ENCODE measurements at places on chromosomes 3 and 15. TPM values are rescaled to one million over a fixed set of nuclear protein-coding genes. Genes with fewer than 3 reads are reported as not detected.

Gene BTLA
- 0.26 TPM for total RNA-seq

Gene SKOR1
- 0.13 TPM for total RNA-seq

Gene MED12L
- total RNA-seq, result 0.80 TPM

Gene RNF123
- total RNA-seq, result 32.0 TPM

Gene GOLGA8Q
- total RNA-seq, result 0.24 TPM

Gene PTH1R
- total RNA-seq, result 1.4 TPM

Gene C3orf20
- total RNA-seq, result not detected

Gene EMC7
- total RNA-seq, result 47.8 TPM

Gene ADAMTSL3
- 1.3 TPM for total RNA-seq

Gene HDDC3
- 20.8 TPM for total RNA-seq

Gene CTXN2
- not detected for total RNA-seq

Gene PLXNB1
- total RNA-seq, result 17.3 TPM

Gene TMC3
- total RNA-seq, result not detected

Gene PGBD4
- total RNA-seq, result 1.4 TPM

Gene SMAD6
- total RNA-seq, result 5.3 TPM

Gene ALDH1L1
- not detected for total RNA-seq

Gene KAT2B
- 7.2 TPM for total RNA-seq

Gene GP5
- 0.24 TPM for total RNA-seq

Gene ARPP19
- 83.3 TPM for total RNA-seq

Gene DNASE1L3
- not detected for total RNA-seq

Gene STARD5
- total RNA-seq, result 4.3 TPM

Gene ATP8B4
- 0.39 TPM for total RNA-seq

Gene IQCF5
- total RNA-seq, result not detected

Gene CFAP20DC
- 2.8 TPM for total RNA-seq

Gene BSN
- total RNA-seq, result 0.08 TPM

Gene SGO1
- total RNA-seq, result 5.2 TPM

Gene NLGN1
- 1.4 TPM for total RNA-seq

Gene CLCN2
- 6.5 TPM for total RNA-seq

Gene MYEF2
- 2.6 TPM for total RNA-seq

Gene B3GNT5
- 20.4 TPM for total RNA-seq

Gene ANKRD63
- total RNA-seq, result not detected

Gene KCNMB2
- total RNA-seq, result 0.39 TPM

Gene SLC28A2
- total RNA-seq, result not detected

Gene GUCA1C
- total RNA-seq, result not detected

Gene CRYGS
- 1.0 TPM for total RNA-seq

Gene LIPC
- not detected for total RNA-seq

Gene ATP13A5
- total RNA-seq, result not detected

Gene CFAP161
- not detected for total RNA-seq

Gene OR5K2
- not detected for total RNA-seq

Gene UROC1
- not detected for total RNA-seq

Gene PLSCR2
- not detected for total RNA-seq

Gene GOLGA8J
- not detected for total RNA-seq

Gene GPR27
- total RNA-seq, result not detected

Gene EPHA6
- total RNA-seq, result not detected

Gene FGD5
- total RNA-seq, result 0.24 TPM

Gene SNUPN
- 27.4 TPM for total RNA-seq

Gene C3orf33
- total RNA-seq, result 2.7 TPM

Gene HMG20A
- total RNA-seq, result 26.1 TPM
